ENCODE measurements at places on chromosomes 16 and 17.

DNA sequence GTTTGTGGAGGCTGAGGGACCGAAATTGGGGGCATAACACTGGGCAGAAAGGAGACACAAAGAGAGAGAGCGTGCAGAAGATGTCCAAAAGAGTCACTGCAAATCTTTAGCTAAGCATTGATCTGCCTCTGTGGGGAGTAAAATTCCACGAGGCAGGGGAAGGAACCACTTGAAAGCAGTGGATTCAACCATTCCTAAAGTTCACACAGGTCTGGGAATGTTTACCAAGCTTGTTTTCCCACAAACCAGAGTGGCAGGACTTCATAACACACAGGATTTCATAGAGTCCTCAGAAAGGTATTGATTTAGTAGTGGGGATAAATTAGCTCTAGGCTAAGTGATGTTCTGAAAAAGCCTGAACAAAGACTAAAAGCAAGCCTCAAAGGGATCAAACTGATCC is 66.1 kb upstream of the RPL38 start:
- no peak for DNase-seq

- no peak for DNase-seq
These were observed 64.0 kb downstream of the MRM1 start for GRCh38 chr17:36665417-36665816.

GRCh38 chr16:74078511-74079231 is 217.9 kb upstream of the PSMD7 start:
- no peak for DNase-seq

DNA sequence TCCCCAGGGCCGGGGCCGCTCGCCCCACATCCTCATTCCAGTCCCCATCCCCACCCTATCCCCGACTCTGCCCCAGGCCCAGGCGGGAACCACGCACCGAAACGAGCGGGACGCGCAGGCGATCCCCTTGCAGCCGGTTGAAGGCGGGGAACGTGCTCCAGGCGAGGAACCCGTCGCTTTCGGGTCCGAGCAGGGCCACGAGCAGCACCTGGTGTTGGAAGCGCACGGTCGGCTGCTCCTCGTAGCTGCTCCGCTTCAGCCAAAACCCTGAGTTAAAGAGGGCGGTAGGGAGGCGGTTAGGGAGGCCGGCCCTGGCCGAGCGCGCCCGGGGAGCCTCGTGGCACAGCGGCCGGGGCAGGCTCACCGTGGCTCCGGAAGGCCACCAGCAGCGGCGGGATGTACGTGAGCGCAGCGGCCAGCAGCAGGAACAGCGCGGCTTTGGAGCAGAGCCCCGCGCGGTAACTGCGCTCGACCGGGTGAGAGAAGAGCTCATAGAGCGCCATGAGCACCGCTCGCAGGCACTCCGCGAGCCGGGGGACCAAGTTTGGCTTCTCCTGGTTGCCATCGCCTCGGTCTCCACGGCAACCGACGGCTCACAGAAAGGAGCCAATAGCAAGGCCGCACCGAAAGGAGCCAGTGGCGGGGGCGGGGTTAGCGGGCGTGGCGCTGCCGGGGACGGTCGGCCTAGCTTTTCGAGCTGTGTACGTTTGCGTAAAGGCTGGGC is at the start of gene TMEM231:
Gene TMEM231, minus strand, starts transcription at position 546 of the 724 bp plus-strand sequence. Its CDS starts 43 bp downstream, at position 503.
- DNase-seq: peak; percentile 96

Data from vagina (tissue), 2 donors.